Neural crest cell (in vitro differentiated cells): ENCODE measurements at places on chromosomes 2 and 18. TPM values are rescaled to one million over a fixed set of nuclear protein-coding genes. Genes with fewer than 3 reads are reported as not detected.

The CFAP221 gene
- total RNA-seq: 2.0 and 3.0 TPM in 2 replicates

The SLC4A1AP gene
- total RNA-seq: 19.0 and 19.1 TPM in 2 replicates

The SERPINB10 gene
- not detected in 2 replicates for total RNA-seq

The RESP18 gene
- not detected in 2 replicates for total RNA-seq

The DNER gene
- total RNA-seq: 4.0 and 4.1 TPM in 2 replicates

The DIPK1C gene
- not detected in 2 replicates for total RNA-seq

The CCBE1 gene
- 0.18 and 0.33 TPM in 2 replicates for total RNA-seq

The ANKRD62 gene
- not detected in 2 replicates for total RNA-seq

The MRO gene
- 0.12 and 0.23 TPM in 2 replicates for total RNA-seq

The FAM237A gene
- not detected in 2 replicates for total RNA-seq

The NPPC gene
- total RNA-seq: 12.7 and 16.5 TPM in 2 replicates

The CGREF1 gene
- 1.3 and 2.1 TPM in 2 replicates for total RNA-seq

The COL4A3 gene
- total RNA-seq: not detected in 2 replicates

The CCDC121 gene
- 5.8 and 6.0 TPM in 2 replicates for total RNA-seq

The PAIP2B gene
- 6.5 and 7.4 TPM in 2 replicates for total RNA-seq

The OTOS gene
- total RNA-seq: not detected in 2 replicates
